Brain microvascular endothelial cell (primary cell): ENCODE measurements at places on chromosomes 13 and 19.

DNA sequence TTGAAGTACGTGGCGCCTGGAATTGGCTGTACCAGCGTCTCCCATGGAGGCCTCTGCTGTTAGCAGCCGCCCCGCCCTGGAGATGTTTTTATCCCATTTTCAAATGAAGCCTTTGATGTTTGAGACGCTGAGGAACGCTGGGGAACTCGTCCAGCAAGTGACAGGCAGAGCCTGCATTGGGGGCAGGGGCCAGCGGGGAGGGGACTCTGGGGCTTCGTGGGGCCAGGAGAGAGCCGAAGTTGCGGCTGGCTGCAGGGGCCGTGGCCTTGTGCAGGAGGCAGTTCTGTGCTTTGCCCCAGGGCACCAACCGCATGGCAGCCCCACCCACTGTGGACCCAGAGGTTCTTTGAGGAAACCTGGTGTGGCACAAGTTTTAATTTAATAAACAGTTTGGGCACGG is 13.5 kb downstream of the SPPL2B start:
- DNase-seq: no peak

DNA sequence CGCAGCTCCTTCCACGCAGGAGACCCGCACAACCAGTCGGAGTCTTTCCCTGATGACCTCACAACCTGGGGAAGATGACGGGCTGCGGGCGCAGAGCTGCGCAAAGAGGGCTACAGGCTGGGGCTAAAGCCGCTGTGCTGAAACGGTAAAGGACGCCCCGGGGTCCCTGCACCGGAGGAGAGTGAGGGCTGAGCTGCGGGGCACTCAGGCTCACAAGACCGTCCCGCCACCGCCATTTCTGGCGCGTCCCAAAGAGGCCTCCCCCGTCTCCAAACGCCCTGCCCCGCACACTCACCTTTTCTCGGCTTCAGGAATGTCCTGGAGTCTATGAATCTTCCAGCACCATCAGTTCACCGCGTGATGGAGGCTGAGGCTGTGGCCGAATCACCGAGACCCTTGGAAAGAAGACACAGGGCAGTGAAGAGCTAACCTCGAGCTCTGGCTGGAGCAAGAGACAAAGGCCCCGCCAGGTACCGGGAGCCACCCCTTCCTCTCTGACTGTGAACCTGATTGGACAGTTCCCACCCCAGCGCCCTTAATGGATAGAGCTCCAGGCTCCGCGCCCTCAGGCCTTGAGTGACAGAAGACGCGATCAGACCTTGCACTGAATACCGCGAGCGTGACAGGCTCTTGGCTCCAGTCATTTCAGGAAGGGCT is 41.8 kb upstream of the ZNF429 start:
- no peak for DNase-seq

- peak; percentile 23 for DNase-seq
These were observed 523.7 kb upstream of the HTR2A start for GRCh38 chr13:47420568-47420967.

DNA sequence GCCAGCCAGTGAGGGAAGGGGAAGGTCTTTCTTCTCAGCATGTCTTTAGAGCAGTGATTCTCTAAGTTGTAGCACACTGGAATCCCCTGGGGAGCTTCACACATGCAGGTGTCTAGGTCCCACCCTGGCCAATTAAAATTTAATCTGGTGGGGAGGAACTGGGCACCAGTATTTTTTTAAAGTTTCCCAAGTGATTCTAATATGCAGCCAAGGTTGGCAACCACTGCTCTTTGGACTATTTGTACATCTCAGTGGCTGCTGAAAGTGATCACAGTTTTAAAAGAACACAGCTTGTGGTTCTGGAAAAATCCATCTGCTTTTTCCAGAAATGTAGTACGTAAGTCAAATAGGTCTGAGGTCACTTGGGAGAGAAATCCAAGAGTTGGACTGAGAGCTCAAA is 10.7 kb upstream of the KATNAL1 start:
- DNase-seq: no peak

GRCh38 chr13:98495627-98496478 is 81.1 kb downstream of the STK24 start:
- DNase-seq: no peak

- no peak for DNase-seq
These were observed 203.0 kb downstream of the KCTD12 start for GRCh38 chr13:76683168-76683567.

GRCh38 chr13:81138353-81138980 is 797.5 kb upstream of the SPRY2 start:
- DNase-seq: no peak

GRCh38 chr19:31883296-31883990 is 462.0 kb upstream of the ZNF507 start:
- DNase-seq: no peak

GRCh38 chr19:19119325-19120237 is 18.7 kb downstream of the TMEM161A start:
- DNase-seq: no peak

GRCh38 chr19:5048091-5048726 is 79.3 kb downstream of the KDM4B start:
- DNase-seq: peak; percentile 69

- no peak for DNase-seq
These were observed 13.4 kb downstream of the UHRF1 start for GRCh38 chr19:4922530-4923275.
